ENCODE measurements at places on chromosomes 6 and 20. TPM values are rescaled to one million over a fixed set of nuclear protein-coding genes. Genes with fewer than 3 reads are reported as not detected.

DNA sequence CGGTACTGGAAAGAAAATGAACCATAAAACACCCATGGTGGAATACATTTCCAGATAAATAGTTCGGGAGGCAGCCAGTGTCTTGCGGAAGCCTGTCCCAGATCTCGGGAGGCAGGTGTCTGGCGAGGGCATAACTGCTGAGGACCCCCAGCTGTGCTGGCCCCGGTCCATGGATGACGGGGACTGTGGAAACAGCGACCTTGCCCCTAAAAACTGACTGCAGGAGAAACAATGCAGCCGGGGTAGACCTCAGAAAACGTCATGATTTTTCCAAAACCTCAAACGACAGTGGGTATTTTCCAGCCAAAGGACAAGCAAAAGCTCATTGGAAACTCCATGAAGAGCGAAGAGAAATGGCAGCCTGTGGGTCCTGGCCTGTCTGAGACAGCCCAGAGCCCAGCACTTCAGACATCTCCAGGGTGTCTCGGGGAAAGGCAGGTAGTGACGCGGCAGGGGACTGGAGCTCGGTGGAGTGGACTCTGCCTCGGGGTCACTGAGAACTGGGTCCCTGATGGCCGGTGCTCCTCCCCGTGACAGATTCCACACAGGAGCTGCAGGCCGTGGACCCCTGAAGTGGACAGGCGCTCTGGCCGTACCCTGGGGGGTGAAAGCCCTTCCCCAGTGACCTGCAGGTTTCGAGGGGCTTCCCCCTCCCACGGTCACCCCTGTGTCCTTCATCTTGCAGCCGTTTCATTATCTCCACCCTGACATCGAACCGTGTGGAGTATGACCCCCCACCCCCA lies 188.6 kb downstream of the SYNDIG1 start:
- H3K36me3 ChIP-seq, result peaks cover 2% of the 10 kb centered on the region
- H3K4me1 ChIP-seq, result peaks cover 48% of the 10 kb centered on the region
- peak; percentile 84 for DNase-seq
- no peak overlapping the region for H3K4me3 ChIP-seq

- H3K27me3 ChIP-seq, result peaks cover 6% of the 10 kb centered on the region
- H3K4me3 ChIP-seq, result no peak overlapping the region
- no peak for DNase-seq
- peaks cover 11% of the 10 kb centered on the region for H3K4me1 ChIP-seq
These were observed 53.1 kb downstream of the SLC22A1 start for GRCh38 chr6:160174681-160175080.

- peaks cover 9% of the 10 kb centered on the region for H3K27me3 ChIP-seq
- no peaks in the 10 kb centered on the region for H3K36me3 ChIP-seq
- no peak for DNase-seq
- H3K27ac ChIP-seq, result no peak overlapping the region
- peaks cover 20% of the 10 kb centered on the region for H3K4me1 ChIP-seq
These were observed 704 bp upstream of the FAM210B start for GRCh38 chr20:56358070-56358469.

Gene NHSL1
- total RNA-seq, result 17.2 TPM

Gene ZBTB12
- total RNA-seq, result 6.7 TPM

Gene LAMA4
- 55.2 TPM for total RNA-seq

Gene SMLR1
- not detected for total RNA-seq

All from chondrocyte (in vitro differentiated cells).